WTC11 (cell line): ENCODE measurements at places on chromosomes 1 and 21.

- DNase-seq, result no peak
Measured at GRCh38 chr1:118101515-118101844, 83.5 kb downstream of the SPAG17 start.

- no peak for DNase-seq
Measured at GRCh38 chr1:43783096-43783670, 75.8 kb downstream of the ST3GAL3 start.

DNA sequence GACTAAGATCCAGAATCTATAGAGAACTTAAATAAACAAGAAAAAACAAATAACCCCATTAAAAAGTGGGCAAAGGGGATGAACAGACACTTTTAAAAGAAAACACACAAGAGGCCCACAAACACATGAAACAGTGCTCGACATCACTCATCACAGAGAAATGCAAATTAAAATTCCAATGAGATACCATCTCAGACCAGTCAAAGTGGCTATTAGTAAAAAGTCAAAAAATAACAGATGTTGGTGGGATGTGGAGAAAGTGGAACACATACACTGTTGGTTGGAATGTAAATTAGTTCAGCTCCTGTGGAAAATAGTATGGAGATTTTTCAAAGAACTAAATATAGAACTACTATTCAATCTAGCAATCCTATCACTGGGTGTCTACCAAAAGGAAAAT is 143.1 kb downstream of the IFI44 start:
- no peak for DNase-seq

- no peak for DNase-seq
Measured at GRCh38 chr1:36203554-36204346, 20.5 kb upstream of the THRAP3 start.

GRCh38 chr1:199875856-199876255 is 151.7 kb upstream of the NR5A2 start:
- DNase-seq, result no peak

DNA sequence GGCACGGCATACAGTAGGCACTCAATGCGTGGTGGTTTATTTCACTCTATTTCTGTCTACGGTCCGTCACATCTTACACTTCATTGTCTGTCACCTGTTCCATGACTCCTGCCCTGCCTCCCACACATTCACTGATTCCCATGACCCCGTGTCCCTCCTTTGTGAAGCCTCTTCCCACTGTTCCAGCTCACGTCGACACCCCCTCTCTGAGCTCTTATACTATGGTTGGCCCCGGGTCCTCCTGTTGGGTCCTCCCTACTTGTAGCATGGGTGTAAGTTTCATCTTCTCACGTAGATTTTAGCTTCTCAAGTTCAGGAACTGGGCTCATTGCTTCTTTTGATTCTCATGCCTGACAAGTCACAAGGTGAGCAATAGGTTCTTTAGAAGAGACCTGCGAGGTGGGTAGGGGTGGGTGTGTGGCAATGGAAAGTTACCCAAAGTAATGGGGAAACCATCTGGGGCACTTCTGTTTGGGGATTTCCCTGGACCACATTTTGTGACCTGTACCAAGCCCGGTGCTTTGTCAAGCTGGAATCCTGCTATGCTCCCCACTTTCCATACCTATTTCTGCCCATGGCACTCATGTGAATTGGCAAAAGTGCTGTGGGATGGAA is 22.1 kb upstream of the IL10 start:
- no peak for DNase-seq
